ENCODE measurements at places on chromosomes 2 and 18.

GRCh38 chr2:201852878-201853415 is 46.6 kb downstream of the CDK15 start:
- no peak for DNase-seq

- DNase-seq, result peak; percentile 46
Measured at GRCh38 chr18:76435316-76435989, 59.6 kb downstream of the ZNF516 start.

DNA sequence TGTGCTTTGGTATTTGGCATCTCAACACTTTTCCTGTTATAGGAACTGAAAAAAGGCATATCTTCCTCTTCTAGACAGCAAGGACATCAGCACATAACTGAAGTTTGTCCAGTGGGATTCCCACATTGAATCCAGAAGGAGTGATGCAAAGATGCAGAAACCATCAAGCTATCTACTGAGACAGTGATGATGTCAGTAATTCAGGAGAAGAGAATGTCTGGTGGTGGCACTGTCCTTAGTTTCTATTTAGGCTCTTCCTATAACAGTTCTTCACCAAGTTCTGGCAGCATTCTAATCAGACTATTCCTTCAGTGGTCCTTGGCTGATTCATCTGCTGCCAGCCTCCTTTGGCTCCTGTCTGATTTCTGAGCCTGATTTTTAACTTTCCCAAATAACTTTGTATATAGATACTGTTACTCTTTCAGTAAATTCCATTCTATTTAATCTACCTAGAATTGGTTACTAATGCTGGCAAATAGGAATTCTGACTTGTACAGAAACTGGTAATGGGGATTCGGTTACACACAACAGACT is 56.6 kb upstream of the AGPS start:
- DNase-seq, result no peak

DNA sequence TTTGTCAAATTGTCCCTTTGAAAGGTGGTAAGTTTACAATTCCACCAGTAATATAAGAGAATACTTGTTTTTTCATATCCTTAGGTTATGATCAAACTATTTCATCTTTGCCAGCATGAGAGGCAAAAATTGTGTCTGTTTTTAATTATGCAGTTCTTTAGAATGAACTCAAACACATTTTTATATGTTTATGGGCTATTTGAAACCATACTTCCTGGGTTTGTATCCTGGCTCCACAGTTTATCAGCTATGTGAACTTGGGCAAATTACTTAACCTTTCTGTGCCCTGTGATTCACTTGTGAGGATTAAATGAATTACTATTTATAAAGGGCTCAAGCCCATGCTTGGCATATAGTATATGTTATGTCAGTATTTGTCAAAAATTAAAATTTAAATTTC is 109.4 kb downstream of the TANC1 start:
- no peak for DNase-seq

DNA sequence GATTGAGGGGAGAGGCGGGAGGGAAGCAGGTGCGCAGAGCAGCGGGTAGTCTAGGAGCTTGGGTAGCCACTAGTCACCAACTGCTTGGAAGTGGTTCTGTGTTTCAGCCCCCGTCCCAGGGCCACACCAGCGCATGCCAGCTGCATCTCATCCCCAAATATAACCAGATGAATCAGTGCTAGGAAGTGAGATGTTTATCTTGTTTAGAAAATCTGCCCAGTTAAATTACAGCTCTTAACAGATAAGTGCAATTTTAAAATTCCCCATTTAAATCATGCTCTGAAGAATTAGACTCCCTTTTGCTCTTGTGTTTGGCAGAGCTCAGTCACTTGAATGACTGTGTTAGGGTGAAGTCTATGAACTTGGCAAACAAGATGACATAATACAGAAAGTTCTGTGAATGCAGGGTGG is 193.8 kb downstream of the SEPTIN10 start:
- no peak for DNase-seq

DNA sequence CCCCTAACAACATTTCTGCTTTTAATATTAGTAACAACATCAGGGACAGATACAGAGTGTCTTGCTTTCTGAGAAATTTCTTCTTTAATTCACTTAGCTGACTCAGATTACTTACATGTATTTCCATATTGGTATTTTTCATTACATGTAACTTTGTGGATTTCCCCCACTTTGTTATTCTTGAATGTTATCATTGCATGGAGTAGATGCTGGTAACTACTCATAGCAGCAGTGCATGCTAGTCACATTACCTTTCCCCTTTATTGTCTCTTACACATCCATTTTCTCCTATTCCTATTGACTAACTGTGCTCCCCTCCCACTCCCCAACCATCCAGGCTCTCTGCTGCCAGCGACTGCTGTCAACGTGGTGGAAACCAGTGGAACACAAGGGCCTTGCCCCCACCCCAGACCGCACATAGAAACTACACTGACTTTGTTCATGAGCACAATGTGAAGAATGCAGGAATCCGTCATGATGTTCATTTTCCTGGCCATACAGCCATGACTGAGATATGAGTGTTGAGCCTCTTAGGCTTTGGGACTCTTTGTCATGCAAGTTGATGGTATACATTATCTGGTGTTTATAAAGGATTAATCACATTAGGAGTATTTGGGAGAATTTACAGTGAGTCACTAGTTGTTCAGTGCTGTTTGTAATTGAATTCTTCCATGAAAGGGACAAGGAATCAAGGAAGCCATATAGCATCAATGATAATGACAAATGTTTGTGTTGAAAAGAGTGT is 91.0 kb downstream of the EPB41L5 start:
- no peak for DNase-seq

- no peak for DNase-seq
Measured at GRCh38 chr18:75507636-75508035, 80.1 kb upstream of the SMIM21 start.

GRCh38 chr2:200028998-200029397 is 73.6 kb downstream of the MAIP1 start:
- DNase-seq, result no peak

DNA sequence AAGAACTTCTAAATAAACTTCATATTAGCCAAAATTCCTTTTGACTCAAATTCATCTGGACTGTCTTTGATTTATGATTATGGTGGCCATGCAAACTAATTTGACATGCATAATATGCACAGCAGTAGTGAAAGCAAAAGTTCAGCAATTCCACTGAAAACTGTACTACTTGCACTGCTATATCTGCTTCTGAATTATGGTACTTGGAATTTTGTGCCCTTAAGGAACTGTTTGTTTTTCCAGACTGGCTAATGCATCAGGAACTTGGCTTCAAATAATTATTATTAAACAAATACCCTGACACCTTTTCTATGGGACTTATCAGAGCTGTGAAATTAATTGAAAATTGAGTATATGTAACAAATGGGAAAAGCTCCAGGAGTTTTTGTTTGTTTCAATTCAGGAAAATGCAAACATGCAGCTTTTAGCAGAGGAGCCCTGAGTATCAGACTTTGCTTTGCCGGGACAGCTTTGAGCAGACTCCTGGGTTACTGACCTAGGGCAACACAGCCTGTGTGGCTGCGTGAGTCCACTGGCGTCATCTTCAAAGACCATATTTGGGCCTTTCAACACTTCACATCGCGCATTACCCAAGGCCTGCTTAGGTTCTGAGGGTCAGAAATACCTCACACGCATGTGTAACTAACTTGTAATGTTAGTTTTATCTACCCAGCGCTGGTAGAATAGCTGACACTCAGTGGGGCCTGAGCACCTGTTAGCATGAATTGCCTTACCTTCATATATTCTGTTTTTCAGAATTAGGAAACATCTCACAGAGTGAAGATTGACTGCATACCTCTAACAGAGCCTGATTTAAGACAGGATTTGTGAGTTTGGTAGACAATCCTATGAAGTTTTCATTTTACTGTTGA is 35.4 kb downstream of the CFAP221 start:
- no peak for DNase-seq

DNA sequence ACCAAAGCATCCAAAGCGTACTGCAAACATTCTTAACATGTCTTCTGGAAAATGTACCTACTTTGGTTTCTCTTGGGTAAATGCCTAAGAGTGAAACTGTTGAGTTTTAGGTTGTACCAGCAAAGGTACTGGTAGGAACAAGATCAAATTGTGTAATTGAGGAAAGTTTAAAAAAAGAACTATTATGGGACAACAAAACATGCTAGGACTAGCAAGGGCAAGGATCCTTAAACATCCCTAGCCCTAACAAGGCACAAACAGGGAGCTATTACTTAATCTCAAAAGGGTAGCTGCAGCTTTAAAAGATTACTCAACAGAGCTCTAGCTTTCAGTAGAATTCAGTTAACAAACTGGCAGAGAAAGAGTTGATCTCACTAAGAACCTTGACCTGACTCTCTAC is 56.0 kb upstream of the GRB14 start:
- DNase-seq, result no peak

DNA sequence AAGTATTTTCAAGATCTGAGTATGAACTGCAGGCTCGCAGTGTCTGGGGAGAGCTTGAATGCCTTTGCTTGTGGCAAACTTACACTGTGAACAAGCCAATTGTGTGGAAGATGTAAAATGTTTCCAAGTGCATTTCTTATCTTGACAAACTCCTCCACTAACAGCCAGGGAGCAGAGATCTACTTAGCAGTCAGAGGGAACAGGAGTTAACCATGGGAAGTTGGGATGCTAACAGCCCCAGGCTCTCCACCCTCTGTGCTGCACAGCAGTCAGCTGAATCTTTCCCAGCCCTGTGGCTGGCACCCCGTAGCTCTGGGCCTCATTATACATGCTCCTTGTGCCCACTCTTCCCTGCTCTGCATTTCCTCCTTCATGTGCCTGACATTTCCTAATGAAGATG is 450.2 kb downstream of the TSN start:
- no peak for DNase-seq

GRCh38 chr18:2559249-2559648 is 12.1 kb downstream of the METTL4 start:
- no peak for DNase-seq

DNA sequence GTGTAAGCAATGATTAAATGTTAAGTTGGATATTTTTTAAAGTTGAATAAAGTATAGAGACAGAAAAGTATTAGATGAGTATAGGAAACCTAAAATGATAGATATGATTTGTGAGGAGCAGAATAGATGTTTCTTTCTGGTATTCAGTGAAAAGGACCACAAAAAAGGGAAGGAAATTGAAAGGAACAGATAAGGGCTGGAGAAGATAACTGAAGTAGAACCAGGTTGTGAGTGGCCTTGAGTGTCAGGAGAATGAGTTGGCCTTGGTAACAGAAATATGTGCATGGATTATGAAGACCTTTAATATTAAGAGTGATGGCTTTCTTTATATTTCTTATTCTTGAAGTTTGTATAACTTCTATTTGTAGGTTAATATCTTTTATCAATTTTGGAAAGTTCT is 543.5 kb downstream of the METTL4 start:
- no peak for DNase-seq

GRCh38 chr2:206163251-206163880 is 3.7 kb downstream of the EEF1B2 start:
- no peak for DNase-seq

DNA sequence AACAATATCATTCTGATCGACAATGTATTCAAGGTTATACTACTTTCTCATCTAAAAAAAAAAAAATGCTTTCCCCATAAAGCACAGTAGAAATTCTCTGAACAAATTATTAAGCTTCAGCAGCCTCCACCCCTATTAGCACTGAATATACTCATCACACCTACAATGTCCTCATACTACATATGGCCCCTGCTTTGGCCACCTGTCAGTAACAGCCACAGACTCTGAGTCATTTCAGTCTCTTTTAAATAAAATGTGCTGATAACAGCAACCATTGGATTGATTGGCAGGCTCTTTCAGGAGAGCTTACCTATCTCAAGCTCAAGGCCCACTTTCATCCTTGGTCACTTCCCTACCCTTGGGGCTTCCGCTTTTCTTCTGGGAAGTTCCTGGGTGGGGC is 236.7 kb downstream of the TMX3 start:
- no peak for DNase-seq

DNA sequence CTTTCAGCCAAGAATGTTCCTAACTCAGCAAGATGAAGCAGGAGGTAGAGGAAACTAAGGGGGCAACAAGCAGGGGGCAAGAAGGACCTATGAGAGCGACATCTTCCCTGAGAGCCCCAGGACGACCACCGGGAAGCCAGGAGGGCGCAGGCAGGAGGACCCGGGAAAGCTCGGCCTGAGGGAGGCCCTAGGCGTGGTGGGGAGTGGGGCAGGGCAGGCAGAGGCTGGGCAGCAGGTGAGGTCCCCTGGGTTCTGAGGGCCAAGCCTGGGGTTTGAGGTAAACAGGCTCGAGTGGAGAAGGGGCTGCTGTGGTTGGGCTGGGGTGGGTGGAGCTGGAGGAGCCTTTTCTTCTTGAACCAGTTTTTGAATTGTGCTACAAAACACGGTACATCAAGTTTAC is 1.3 kb upstream of the ALPI start:
- peak; percentile 43 for DNase-seq

- DNase-seq, result peak; percentile 81
Measured at GRCh38 chr2:25276569-25277465, 64.9 kb downstream of the DNMT3A start.

DNA sequence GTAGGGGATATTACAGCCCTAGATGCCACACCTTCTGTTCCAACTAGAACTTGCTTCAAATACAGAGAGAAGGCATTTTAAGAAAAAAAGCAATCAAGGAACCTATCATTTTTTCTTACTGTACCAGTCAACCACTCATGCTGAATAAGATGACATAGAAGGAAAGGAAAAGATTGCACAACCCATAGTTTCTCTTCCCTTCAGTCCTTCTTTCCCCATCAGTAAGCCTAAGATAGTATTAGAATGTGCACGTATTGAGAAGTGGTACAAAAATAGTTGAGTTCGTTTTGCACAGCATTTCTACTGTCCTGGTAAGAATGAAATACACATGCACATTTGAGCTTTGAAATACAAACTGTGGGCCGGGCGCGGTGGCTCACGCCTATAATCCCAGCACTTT is 27.0 kb upstream of the HK2 start:
- DNase-seq, result no peak

GRCh38 chr2:86675511-86676015 is 44.5 kb upstream of the RMND5A start:
- DNase-seq, result no peak

DNA sequence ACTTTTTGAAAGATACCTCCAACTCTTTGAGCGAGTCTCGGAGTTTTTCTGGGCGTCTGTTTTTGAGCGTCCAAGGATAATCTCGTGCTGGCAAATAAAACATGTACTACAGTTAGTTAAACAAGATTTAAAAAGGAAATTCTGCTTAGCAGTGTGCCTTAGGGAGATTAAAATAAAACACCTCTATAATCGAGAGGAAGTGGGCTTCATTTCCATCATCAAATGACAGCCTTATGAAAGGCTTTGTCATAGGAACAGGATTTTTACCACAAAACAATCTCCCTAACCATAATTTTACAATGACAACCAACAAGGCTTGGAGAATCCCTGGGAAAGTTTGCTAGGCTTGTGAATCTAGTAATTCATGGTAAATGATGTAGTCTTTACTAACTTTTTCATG is 103.4 kb downstream of the WDPCP start:
- DNase-seq, result no peak

DNA sequence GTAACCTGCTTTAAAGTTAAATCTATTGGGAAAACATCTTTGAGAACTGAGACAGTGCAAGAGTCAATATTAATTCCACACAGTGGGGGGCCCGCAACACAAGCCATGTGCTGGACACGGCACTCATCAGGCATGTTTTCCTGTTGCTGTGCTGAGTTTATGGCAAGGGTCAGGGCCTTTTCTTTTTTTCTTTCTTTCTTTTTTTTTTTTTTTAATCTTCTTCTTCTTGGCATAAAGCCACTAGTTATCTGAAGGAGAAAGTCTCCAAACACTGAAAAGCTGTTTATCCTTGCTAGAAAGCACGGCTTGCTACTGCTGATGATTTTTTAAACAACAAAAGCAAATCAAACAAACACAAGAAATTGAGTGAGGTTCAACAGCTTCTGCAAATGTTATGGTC is 252.1 kb downstream of the ZNF521 start:
- no peak for DNase-seq
